ENCODE measurements at places on chromosomes 2 and 18. TPM values are rescaled to one million over a fixed set of nuclear protein-coding genes. Genes with fewer than 3 reads are reported as not detected.

The CTNNA2 gene
- total RNA-seq: not detected

DNA sequence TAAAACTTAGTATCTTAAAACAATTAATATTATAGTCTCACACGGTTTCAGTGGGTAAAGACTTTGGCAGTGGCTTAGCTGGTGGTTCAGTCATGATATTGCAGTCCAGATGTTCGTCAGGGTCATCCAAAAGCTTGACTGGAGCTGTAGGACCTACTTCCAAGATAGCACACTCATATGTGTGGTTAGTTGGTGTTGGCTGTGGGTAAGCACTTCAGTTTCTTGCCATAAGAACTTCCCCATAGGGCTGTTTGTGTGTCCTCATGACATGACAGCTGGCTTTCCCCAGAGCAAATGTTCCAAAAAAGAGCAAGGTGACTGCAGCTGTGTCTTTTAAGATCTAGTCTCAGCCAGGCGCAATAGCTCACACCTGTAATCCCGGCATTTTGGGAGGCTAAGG is 48.5 kb upstream of the EPC2 start:
- DNase-seq: no peak

The GPR155 gene
- total RNA-seq: 2.2 TPM

GRCh38 chr2:30224151-30224550 is 7.2 kb upstream of the LBH start:
- no peak for DNase-seq

The MSTN gene
- 0.17 TPM for total RNA-seq

DNA sequence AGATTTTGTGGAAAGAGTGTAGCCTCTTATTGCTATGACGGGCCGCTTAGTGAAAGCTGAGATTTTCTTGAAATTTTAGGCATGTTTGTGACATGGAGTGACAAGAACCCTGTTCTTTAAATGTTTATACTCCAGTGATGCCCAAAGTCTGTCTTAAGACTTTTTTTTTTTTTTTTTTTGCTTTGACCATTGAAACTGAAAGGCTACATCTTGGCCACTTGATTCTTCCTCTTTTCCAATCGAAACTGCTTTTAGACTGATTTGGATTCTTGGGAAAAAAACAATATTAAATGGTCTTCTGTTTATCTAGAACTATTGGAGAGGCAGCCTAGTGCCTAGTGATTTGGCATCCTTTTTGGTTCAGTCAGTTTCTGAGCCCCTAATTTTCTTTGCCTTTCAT is 2.4 kb upstream of the SLC8A1 start:
- DNase-seq: no peak

- DNase-seq: no peak
Measured at GRCh38 chr2:68839260-68839833, 31.9 kb downstream of the BMP10 start.

- DNase-seq: no peak
Measured at GRCh38 chr2:127305990-127306585, 12.1 kb upstream of the ERCC3 start.
